Stimulated activated CD8-positive, alpha-beta memory T cell treated with anti-CD3 and anti-CD28 coated beads, Interleukin-7, amount 100 ng/mL, for 1 hour (primary cell): ENCODE measurements at places on chromosomes 2 and 18.

DNA sequence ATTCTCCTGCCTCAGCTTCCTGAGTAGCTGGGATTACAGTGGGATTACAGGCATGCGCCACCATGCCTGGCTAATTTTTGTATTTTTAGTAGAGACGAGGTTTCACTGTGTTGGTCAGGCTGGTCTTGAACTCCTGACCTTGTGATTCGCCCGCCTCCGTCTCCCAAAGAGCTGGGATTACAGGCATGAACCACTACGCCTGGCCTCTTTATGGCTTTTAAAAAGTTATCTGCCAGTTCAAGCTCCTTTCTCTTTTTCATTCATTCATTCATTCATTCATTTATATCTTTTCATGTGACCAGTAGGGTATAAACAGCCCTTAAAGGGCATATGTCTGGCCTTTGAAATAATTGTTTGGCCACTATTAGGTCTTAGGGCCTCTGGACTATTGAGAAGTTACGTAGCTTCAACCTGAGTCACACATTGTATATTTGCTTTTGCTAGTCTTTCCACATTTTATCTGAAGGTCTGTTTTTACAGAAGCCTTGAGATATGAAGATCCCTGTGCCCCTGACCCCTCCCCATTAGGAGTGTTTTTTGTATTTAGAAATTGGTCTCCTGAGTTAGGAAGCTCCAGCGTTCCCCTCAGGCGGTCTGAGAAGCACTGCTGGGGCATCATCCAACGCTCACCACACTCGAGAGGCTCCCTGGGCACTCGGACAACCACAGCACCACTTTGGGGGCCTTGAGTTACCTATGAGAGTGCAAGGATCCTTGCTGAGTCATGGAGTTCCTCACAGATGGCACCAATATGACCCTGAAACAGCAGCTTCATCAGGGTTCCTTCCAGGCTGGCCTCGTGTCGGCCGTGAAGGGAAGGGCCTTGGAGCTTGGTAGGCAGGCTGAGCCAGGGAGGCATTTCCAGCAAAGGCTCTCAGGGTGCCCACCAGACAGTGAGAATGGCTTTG is 21.8 kb downstream of the FZD5 start:
- no peak for DNase-seq

DNA sequence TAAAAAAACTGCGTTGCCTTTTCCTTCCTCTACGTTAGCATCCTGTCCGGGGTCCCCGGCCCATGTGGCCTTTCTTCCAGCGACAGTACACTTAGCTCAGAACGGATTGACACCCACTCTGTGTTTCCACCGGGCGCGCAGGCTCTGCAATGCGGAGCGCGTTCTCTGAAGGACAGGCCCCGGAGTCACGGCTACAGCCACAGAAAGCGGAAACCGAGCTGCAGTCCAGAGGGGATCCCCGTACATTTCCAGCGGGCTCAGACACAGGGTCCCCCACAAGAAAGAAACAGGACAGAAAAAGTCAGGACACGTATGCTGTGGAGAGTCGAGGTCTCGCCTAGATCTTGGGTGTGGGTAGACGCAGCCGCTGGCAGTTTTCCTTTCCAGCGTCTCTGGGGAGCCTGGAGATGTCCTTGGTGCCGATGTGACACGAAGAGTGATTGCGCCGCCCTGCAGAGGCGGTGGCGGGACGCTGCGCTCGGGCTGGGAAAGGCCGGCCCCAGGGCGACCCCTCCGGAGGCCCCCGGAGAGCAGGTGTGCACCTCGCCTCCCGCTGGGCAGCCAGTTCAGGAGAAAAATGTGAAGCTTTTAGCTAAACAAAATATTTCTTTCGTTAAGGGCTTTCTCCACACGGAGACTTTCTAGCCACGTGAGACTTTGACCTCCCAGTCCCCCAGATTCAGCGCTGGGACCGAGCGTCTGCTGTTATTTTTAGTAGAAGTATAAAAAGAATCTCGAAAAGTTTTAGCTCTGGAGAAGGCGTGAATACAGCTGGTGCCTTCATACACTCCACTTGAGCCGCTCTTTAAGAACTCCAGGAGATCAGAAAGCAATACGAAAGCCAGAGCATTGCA is 1.3 kb upstream of the ACKR3 start:
- DNase-seq: no peak

DNA sequence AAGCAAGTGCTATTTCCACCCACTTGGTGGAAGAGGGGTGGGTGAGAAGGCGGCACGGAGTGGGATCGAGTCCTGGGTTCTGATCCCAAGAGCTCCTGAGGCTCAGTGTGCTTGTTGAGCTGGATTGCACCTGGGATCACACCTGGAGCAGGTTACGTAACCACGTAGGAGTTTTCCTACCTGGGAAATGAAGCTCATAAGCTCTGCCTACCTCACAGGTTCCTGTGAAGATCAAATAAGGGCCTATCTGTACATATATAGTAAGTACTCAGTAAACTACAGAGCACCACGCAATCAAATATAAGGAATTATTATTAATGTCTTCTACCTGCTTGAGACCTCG is 11.0 kb downstream of the NPC1 start:
- DNase-seq: no peak

- no peak for DNase-seq
Observed at GRCh38 chr2:226699321-226699720, 100.3 kb downstream of the IRS1 start.

DNA sequence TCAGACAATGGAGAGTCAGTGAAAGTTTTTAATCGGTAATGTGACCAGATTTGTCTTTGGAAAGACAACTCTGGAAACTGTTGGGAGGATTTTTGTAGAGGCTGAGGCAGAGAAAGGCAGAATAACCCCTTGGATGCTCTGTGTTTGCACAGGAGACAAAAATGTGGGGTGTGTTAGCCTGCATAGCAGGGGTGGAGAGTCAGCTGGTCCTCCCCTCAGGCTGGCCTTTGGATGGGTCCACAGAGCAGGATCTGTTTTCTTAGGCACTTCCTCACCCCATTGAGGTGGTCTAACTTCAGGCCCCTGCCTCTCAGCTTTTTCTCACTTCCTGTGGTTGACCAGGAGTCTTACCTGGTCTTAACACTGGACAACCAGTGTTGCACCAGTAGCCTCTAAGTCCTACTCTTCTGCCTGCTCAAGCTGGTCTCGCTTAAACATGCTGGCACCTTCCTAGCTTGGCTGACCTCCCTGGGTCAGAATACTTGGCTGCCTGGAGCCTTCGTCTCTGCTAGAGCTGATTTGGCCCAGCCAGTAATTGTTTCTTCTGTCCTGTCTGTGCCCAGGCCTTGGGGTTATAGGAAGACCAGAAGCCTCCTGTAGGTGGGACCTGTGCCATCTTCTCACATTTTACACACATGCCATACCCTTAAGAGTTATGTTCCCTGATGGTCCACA is 259.8 kb upstream of the RASGRP3 start:
- DNase-seq: no peak

GRCh38 chr2:7458066-7458465 is 540.9 kb downstream of the RNF144A start:
- DNase-seq: no peak

DNA sequence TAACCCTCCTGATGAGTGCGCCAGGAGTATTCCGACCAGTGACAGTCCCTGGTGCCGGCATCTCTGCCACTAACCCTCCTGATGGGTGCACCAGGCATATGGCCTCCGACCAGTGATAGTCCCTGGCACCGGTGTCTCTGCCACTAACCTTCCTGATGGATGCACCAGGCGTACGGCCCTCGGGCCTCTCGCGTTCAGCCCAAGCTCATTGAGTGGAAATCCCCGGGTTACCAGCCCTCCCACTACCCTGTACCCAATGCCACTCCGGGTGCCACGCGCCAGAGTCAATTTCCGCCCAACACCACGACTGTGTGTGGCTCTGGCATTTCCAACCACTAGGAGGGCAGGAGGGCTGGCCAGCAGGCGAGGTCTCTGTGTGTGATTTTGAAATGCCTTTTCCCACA is 11.7 kb upstream of the GPC1 start:
- DNase-seq: no peak

- DNase-seq: no peak
Observed at GRCh38 chr2:54912893-54913292, 137.4 kb downstream of the RTN4 start.

DNA sequence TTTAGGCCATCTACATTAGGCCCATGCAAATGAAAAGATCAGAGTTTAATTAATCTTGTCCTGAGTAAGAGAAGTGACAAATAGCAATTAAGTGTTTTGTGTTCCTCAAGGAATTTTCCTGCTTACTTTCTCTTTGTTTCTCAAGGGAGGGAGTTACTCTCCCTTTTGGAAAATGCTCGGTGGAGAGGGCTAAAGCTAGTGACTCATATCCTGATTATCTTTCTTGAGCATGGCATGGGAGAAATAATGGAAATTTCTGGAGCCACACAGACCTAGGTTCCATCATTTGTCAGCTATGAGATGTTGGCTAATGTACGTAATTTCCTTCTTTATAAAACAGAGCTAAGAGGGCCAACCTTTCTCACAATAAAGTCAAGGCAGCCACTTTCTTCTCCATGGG is 177.1 kb downstream of the ETAA1 start:
- no peak for DNase-seq

GRCh38 chr2:235757640-235758039 is 263.8 kb downstream of the AGAP1 start:
- no peak for DNase-seq

- DNase-seq: no peak
Observed at GRCh38 chr2:69501301-69501700, 64.1 kb upstream of the NFU1 start.

- no peak for DNase-seq
Observed at GRCh38 chr2:28074137-28074536, 183.6 kb downstream of the BABAM2 start.

DNA sequence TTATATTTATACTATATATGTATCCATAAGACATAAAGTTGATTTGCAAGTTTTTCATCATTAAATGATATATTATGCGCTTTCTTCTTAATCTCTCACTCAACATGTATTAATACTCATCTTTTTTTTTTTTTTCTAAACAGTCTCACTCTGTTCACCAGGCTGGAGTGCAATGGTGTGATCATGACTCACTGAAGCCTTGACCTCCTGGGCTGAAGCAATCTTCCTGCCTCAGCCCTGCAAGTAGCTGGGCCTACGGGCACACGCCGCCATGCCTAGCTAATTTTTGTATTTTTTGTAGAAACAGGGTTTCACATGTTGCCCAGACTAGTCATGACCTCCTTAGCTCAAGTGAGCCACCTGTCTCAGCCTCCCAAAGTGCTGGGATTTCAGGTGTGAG is 51.4 kb upstream of the MAP4K3 start:
- no peak for DNase-seq

GRCh38 chr2:176405477-176405876 is 136.2 kb downstream of the MTX2 start:
- no peak for DNase-seq

- DNase-seq: no peak
Observed at GRCh38 chr2:120904830-120905234, 169.2 kb downstream of the GLI2 start.

GRCh38 chr2:109017017-109017416 is 28.0 kb upstream of the EDAR start:
- DNase-seq: no peak

GRCh38 chr2:85259101-85259590 is 68.6 kb downstream of the TGOLN2 start:
- no peak for DNase-seq

GRCh38 chr2:189336276-189336975 is 104.8 kb upstream of the WDR75 start:
- no peak for DNase-seq

DNA sequence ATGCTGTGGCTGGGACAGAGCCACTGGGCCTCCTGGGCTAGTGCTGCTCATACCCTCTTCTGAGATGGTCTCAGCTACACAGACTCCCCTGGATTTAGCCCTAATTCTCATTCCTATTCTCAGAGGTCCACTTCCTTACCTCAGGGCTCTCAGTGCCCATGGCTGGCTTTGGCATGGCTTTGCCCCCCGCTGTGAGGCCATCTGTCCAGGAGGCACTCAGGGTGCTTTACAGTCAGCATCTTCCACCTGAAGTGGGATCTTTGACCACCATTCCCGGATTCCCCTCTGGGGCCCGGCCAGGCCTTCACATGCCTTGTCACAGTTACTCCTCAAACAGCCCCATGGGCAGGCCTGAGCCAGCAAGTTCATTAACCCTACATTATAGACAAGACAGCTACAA is 161.8 kb downstream of the CELF4 start:
- DNase-seq: no peak

DNA sequence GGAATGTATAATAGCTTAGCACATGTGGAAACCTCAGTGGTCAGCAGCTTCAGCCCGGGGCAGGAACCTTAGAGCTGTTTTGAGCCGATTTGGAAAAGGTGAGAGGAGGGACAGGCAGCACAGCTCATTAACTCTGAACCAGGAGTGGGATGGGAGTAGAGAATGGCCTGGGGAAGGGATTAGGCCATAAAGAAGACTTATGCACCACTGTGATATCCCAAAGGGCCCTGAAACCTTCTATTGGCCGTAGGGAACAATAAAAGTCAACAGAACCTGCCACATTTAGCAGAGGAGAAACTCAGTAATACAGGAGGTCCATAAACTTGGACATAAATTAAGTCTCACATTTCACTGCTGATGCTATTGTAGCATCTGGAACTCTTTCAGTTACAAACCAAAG is 124.2 kb upstream of the REV1 start:
- no peak for DNase-seq

GRCh38 chr2:234518986-234519642 is 22.2 kb upstream of the ARL4C start:
- DNase-seq: no peak

GRCh38 chr2:74037379-74037860 is 52.7 kb downstream of the TET3 start:
- no peak for DNase-seq

DNA sequence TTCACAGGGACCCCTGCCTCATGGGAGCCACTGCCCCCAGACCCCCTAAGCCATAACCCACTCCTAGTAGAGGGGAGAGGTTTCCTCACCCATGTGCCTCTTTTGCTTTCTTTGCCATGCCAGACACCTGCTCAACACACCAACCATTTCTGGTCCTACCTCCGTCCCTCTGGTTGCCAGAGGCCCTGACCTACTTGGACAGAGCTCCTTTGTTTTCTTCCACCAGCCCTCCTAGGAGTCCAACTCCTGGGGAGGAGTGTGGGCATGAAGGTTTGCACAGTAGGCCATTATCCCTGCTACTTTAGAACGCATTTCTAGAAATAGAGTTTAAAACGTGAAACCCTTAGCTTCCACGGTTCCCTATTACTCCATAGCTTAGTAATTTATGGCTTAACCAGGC is 76.6 kb upstream of the FAM237A start:
- no peak for DNase-seq

GRCh38 chr18:55337138-55337537 is 250.9 kb downstream of the TCF4 start:
- no peak for DNase-seq

DNA sequence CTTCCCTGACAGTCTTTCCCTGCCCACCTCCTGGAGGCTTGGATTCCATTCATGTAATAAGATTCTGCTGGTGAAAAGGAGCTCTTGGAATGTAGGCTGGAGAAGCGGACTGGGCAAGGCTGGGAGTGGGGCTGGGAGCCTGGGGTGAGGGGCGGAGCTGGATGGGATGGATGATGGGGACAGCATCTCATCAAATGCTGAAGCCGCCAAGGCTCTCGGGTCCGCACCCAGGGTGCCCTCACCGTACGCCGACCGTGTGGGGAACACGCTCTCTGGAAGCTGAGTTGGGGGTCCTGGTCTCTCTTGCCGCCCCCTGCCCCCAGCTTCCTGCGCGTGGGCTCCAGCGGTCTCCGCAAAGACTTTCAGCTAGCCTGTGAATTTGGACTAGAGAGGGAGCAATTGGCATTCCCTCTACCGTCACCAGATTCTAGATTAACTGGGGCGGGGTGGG is 9.1 kb downstream of the RAX start:
- no peak for DNase-seq

GRCh38 chr18:28459587-28459986 is 282.7 kb upstream of the CDH2 start:
- no peak for DNase-seq
